IMR-90 (cell line): ENCODE measurements at places on chromosomes 5 and 9. TPM values are rescaled to one million over a fixed set of nuclear protein-coding genes. Genes with fewer than 3 reads are reported as not detected.

GRCh38 chr5:132397224-132397623, 27.7 kb downstream of the SLC22A5 start:
- no peak for DNase-seq

DNA sequence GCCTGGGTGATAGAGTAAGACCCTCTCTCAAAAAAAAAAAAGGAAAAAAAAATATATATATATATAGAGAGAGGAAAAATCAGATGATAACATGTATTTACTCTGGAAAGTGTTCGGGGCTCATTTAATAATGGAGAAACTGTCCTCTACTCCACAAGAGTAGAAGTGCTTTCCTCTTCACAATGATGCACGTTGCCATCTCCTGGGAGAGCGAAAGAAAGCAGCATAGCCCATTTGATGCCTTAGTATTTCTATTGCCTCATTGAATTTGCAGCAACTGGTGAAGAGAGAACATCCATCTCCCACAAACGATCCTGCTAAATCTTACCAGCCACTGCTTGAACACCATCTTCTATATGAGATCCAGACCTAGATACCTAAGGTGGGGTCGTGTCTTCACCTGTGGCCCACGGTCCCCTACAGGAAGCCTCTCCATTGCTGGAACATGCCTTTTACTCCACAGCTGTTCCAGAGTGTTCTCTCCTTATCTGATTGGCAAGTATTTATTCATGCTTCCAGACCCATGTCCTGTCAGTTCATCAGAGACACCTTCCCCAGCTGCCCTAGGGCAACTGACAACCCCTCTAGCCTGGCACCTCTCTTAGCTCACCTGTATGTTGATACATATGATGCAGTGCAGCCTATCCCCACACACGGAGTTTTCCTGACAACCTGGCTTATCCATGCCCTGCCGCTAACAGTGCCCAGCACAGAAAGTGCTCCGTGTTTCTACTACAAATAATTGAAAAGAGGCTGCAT, 115.3 kb downstream of the MARCHF11 start:
- DNase-seq, result no peak

DNA sequence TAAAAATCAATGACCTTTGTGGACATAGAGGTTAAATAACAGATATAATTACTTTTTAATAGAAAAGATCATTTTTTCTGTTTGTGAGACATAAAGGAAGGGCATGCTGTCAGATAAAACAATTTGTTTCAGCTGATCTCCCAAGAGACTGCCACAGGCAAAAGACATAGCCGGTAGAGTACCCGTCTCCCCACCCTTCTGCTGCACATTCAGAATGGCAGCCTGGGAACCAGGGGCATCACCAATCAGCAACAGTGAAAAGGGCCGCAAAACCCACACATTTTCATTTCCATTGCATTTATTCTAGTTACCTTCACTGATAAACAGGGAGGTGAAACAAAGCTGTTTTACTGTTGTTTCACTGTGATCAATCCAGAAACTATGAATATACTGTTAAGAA, 357.7 kb downstream of the ARRDC3 start:
- no peak for DNase-seq

DNA sequence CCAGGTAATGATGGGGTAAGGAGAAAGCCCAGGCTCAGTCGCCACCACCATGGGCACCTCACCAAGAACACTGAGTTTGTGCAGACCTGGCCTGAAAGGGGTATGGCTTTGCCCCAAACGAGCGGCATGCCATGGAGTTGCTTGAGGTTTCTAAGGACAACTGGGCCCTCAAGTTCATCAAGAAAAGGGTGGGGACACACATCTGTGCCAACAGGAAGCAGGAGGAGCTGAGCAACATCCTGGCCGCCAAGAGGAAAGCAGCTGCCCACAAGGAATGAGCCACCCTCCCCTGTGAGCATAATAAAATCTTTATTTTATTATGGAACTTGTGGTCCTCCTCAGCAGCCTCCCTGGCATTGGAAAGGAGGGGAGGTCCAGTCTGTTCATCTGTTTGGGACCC, 23.8 kb downstream of the CD14 start:
- no peak for DNase-seq

ABO gene
- not detected in 2 replicates for polyA plus RNA-seq

DNA sequence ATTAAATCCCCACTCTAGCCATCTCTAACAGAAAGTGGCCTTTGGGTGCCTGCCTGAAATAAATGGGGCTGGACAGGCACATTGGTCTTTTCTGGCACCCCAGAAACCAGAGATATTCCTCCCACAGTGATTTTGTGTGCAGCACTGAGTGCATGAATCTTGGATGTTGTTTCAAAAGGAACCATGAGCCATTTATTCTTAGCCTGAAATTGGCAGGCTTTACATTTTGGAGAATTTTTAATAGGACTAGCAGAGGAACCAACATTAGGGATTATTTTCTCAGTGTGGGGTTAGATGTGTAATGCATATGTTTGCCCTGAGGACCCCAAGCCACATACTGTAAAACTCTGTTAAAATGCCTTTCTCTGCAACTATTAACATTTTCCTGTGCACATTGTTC, 451.3 kb downstream of the NFIB start:
- DNase-seq, result no peak

IGIP gene
- polyA plus RNA-seq, result 0.83 and 1.2 TPM in 2 replicates

DNA sequence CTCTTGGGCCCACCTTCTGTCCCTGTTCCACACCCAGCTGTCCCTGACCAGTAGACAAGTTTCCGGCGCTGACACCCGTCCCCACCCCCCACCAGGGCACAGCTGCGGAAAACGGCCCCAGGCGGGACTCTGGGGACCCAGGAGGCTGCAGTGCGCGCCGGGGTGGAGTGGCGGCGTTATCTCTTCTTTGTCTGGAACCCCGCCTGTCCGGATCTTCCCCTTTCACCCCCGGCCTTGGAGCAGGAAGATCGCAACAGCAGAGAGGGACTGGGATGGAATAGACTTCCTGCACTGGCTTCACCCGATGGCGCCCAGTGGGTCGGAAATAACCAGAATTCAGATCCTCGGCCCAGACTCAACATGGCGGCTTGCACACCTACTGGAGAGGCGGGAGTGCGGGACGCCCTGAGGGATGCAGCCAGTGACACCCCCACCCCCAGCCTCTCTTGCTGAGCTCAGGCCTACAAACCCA, 4.7 kb downstream of the PAX5 start:
- DNase-seq, result no peak

DNA sequence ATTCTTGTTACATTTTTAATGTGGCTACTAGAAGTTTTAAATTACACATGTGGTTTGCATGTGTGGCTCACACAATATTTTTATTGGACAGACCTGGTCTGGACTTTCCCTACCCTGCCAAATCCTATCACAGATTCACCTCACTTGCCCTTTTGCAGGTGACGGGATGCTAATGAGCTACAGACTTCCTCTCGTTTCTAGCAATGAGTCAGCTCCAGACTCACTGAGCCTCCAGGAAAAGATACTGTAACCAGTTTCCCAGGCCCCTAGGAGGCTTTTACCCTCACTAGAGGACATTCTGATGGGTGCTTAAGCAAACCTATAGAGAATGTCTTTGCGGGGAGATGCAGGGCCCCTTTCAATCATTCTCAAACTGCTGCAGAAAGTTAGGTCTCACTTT, 135.4 kb downstream of the WDR41 start:
- peak; percentile 65 for DNase-seq

CMYA5 gene
- polyA plus RNA-seq, result 0.39 and 0.60 TPM in 2 replicates

DNA sequence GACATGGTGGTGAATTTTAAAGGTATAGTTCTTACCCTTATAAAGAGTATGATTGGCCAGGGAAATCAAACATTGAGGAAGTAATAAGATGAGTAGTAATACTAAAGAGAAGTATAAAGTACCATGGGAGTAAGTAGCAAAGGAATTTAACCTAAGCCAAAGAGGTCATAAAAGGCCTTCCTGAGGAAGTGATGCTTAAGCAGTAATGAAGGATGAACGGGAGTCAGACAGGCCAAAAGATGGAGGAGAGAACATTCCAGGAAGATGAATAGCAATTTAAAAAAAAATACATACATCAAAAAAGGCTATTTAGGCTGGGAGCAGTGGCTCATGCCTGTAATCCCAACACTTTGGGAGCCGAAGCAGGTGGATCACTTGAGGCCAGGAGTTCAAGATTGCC, 29.0 kb downstream of the KLHL3 start:
- DNase-seq, result peak; percentile 67

NUTM2F gene
- not detected in 2 replicates for polyA plus RNA-seq

DNA sequence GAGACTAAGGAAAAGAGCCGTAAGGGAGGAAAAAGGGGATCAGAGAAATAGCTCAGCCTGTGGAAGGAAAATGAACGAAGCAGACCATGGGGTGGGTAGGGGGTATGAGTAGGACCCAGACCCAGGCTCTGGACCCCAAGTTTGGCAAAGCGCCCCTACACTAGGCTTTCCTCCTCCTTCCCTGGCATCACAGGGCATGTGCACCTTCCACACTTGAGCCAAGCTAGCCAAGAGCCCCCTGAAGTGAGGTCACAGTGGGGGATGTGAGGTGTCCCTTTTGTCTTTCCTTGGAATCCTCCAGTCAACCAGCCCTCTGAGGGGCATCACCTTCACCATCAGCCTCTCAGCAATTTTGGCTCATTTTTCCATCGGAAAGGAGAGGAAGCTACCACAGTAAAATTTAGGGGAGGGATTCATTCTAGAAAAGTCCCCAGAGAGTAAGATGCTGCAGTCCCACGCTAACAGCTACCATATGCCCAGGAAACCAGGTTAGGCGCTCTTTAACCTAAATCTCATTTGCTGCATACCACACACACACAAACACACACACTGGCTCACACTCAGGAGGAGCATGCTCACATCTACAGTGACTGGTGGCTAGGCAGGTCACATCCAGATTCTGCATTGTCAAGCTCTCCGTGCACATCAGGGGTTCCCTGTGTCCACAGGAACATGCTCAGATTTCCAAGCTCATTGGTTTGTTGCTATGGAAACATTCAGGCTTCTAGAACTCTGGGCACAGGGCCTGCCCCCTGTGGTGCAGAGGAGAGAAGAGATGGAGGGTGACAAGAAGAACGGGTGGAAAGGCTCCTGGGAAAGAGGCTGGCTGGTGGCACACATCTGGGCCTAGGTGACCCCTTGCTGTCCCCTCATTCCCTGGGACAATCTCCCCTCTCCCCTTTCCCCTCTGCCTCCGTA, 9.9 kb downstream of the REEP2 start:
- DNase-seq, result peak; percentile 36

DNA sequence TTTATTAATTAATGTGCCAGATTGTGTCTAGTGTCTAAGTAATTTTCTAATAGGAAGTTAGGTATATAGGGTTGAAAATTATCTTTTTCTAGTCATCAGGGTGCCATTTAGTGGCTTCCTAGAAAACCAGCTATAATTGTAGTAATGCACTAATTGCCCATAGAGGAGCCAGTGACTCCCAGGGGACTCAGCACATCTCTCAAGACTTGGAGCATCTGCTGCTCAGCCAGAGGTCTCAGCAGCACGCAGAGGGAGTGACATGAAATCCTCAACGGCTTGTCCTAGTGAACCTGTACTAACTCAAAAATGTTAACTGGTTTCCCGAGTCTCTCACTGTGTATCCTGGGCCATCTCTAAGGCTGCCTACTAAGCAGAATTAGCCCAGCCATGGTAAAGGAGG, 78.2 kb upstream of the MAN2A1 start:
- no peak for DNase-seq

GRCh38 chr9:136225366-136225747, 20.3 kb downstream of the QSOX2 start:
- no peak for DNase-seq

- DNase-seq, result peak; percentile 66
Measured at GRCh38 chr5:39427229-39427628, 2.4 kb upstream of the DAB2 start.

DNA sequence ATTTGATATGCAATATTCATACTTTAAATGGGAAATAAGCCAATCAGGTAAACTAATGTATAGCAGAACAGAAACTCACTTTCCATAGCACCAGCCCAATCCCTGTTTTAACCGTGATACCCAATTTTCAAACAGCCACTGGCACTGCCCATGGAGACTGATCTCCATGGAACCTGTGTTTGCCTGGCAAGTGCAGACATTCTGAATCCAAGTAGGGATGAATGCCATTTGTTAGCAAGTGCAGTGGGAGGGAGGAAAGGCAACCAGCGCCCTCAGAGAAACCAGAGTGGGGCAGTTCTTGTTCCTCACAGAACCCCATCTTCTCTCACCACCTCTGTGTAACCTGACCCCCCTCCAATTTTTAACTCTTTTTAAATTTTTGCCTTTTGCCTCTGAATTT, 229.1 kb downstream of the CTNND2 start:
- no peak for DNase-seq

EXD3 gene
- 7.4 and 10.2 TPM in 2 replicates for polyA plus RNA-seq

SLC27A6 gene
- 0.02 TPM in 1 of 2 replicates, not detected in the other for polyA plus RNA-seq

- no peak for DNase-seq
Measured at GRCh38 chr9:89916001-89916597, 311.3 kb downstream of the GADD45G start.

DNA sequence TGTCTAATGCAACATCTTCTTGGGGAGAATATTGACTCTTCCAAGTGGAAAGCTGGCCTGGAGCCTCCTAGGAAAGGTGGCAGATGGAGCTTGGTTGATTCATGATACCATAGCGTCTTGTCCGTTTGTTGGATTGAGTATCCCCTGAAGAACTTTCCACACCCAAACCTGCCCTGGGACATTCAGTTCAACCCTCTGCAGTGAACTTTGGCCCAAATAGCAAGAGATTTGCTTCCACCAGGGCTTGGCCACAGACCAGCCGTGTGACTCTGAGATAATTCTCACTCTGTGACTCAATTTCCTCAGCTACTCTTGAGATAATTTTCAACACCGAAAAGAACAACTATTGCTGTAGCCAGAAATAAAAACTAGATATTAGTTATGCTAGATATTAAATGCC, 108.0 kb upstream of the RAD23B start:
- no peak for DNase-seq

HEMGN gene
- polyA plus RNA-seq, result not detected in 2 replicates

DNA sequence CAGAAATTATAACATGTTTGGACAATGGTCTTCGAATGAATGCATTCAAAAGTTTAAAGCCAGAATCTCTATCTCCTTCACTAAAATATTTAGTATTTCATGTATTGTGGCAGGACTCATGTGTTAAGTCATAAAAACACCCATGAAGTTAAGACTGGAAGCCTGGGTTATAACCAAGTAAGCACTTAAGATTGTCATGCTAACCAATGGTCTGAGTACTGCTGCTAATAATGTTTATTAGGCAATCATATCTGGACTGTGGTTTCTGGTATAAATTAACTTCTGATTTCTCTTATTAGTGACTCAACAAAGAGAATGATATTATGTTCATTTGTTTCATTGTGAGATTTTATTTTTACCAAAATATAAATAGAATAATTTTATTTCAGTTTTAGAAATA, 297.9 kb upstream of the EDIL3 start:
- no peak for DNase-seq

SLCO6A1 gene
- polyA plus RNA-seq, result not detected in 2 replicates

- no peak for DNase-seq
Measured at GRCh38 chr5:129118826-129119225, 24.3 kb downstream of the ISOC1 start.
